Sigmoid colon (tissue), 7 donors: ENCODE measurements at places on chromosomes 16 and 17.

GRCh38 chr17:78019367-78019975 lies 61.0 kb downstream of the TNRC6C start:
- DNase-seq: no peak

DNA sequence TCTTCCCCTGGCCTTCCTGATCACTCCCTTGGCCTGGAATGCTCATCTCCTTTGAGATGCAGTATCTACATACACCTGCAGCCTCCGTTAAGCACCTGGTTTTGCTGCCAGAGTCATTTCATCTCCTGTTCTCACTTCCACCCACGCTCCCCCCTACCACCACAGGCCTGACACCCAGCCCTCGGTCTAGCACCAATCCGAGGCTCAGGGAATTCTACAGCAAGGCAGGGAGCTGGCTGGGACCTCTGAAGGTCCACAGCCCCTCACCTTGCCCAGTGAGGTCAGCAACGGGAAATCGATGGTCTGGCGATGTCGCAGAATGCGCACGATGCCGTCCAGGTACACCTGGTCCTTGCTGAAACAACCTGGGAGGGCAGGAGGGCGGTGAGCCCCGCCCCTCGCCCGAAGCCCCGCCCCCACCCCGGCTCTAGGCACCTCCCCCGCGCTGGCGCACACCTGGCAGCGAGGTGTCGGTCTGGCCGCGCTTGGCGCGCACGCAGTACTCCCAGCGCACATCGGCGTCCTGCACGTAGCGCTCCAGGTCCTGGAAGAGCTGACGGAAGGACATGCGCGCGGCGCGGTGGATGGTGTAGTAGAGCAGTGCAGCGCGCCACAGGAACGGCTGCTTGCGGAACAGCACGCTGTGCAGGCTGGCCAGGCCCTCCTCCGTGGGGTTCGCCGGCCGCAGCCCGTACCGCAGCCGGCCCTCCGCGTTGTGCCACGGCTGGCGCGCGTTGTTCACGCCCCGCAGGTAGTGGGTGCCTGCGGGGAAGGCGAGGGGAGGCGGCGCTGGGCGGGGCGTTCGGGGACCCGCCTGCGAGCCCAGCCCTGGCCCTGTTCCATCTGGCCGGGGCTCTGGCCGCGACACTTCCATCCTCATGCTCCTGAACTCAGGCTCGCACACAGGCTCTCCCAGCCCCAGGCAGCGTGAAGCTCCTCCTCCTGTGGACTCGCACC lies 5.7 kb downstream of the MATCAP1 start:
- DNase-seq: peak; percentile 83

- no peak for DNase-seq
Measured at GRCh38 chr16:48433116-48433849, 48.1 kb upstream of the SIAH1 start.

GRCh38 chr16:1052721-1053120 lies 19.8 kb upstream of the SSTR5 start:
- DNase-seq: no peak

DNA sequence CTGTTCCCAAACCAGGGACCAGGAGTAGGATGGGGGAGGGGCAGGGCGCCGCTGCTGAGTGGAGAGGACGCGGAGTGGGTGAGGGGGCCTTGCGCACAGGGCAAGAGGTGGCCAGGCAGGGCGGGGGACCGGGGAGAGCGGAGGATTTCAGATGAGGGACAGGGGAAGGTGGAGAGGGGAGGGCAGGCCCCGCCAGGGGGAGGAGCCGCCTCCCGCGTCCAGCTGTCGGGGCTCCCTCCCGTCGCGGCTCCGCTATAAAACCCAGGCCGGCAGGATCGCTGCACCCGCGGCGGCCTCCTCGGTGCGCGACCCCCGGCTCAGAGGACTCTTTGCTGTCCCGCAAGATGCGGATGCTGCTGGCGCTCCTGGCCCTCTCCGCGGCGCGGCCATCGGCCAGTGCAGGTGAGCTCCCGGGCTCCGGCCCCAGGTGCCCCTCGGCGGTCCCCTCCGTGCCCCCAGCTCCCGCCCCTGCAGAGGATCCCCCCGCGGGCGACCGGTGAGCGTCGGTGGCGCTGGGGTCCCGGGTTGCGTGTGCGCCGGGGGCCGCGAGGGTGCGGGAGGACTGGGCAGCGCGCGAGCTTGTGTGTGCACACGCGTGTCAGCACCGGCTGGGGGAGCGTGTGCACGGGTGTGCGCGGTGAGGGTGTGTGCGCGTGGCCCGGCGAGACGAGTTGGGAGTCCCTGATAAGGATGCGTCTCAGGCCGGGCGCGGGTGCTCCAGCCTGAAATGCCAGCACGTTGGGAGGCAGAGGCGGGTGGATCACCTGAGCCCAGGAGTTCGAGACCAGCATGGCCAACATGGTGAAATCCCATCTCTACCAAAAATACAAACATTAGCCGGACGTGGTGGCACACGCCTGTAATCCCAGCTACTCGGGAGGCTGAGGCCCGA lies at the start of gene CA4:
Gene CA4, plus strand, starts transcription at position 283 of the 892 bp plus-strand sequence. Its CDS starts 62 bp downstream, at position 345.
- DNase-seq: no peak

DNA sequence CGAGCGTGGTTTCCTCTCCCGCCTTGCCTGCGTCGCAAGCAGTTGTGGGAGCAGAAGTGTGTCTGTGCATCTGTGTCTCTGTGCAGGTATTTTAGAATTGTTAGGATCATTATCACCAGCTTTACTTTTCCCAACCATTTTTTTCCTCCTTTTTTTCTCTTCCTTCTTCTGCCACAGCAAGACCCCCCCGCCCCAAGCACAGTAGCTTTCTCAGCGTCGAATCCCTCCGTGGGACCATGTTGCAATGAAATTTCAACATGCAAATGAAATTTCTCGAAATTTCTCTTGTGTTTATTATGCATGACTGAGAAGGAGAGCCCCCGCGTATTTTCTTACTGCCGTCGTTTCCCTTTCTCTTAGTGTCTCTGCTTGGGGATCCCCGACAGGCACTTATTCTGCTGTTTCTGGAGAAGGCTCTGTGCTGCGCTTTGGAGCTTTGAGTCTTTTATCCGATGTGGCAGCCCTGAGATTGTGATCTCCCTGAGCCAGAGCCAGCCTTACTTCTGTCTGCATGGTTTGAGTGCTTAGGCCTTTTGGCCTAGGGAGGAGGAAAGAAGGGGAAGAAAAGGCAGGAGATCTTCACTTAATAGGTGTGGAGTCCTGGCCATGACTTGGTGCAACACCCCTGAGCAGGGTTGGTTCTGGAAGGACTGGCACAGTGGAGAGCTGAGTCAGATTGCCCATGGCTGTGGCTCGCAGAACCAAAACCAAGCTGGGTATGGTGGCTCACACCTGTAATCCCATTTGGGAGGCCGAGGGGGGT lies 5.0 kb downstream of the ARMC7 start:
- no peak for DNase-seq

GRCh38 chr17:46035112-46035818 lies 36.2 kb downstream of the STH start:
- no peak for DNase-seq

DNA sequence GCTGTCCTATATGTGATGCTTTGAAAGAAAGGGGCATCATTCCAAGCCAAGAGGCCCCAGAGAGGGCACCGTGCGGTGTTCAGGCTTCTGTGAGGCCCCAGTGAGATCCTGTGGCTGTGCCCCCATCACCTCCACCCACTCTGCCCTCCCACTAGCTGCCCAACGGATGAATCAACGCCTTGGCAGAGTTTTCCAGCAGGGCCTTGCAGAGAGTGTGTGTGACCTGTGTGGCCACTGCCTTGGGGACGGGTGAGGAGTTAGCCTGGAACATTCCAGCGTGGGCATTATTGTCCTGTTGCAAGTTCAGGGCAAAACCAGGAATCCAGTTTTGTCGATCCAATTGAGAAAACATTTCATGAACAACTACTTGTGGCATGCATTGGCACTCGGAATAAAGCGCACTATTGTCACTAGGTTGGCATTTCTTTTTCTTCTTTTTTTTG lies 53.7 kb downstream of the SF3B3 start:
- peak; percentile 65 for DNase-seq

DNA sequence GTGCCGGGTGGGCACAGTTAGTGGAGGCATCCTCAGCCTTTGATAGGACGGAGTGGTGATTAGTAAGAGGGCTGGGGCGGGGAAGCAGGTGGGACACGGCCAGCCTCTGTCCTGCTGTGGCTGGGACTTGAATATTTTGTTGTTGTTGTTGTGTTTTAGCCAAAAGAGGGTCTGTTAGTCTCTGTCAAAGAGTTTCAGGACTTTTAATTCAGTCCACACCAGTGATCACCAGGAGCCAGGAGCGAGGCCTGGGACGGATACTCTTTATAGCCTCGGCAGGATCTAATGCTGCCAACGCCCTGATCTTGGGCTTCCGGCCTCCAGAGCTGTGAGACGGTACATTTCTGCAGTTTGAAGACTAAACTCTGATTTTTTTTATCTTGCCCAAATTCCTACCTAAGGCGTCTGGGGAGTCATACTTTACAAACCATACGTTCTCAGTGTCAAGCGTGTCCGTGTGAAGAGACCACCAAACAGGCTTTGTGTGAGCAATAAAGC lies 2.9 kb upstream of the RNF213 start:
- DNase-seq: no peak

GRCh38 chr16:29720703-29721102 lies 25.1 kb downstream of the C16orf54 start:
- no peak for DNase-seq

- DNase-seq: no peak
Measured at GRCh38 chr17:40170325-40170724, 6.9 kb upstream of the RAPGEFL1 start.

- no peak for DNase-seq
Measured at GRCh38 chr16:12170103-12171040, 193.8 kb downstream of the SNX29 start.
